ENCODE measurements at places on chromosomes 16 and 17.

DNA sequence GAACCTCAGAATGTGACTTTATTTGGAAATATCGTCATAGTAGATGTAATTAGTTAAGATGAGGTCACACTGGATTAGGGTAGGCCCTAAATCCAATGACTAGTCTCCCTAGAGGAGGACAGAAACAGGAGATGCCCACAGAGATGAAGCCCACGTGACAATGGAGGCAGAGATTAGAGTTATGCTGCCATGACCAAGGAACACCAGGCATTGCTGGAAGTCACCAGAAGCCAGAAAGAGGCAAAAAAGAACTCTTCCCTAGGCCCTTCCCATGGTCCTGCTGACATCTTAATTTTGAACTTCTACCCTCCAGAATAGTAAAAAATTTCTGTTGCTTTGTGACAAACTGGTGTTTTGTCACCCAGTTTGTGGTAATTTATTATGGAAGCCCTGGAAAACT, 49.6 kb downstream of the IKZF3 start:
- DNase-seq: no peak

GRCh38 chr17:35890774-35891155, 10.6 kb upstream of the CCL5 start:
- DNase-seq: no peak

GRCh38 chr17:10871914-10872313, 34.0 kb upstream of the PIRT start:
- peak; percentile 37 for DNase-seq

DNA sequence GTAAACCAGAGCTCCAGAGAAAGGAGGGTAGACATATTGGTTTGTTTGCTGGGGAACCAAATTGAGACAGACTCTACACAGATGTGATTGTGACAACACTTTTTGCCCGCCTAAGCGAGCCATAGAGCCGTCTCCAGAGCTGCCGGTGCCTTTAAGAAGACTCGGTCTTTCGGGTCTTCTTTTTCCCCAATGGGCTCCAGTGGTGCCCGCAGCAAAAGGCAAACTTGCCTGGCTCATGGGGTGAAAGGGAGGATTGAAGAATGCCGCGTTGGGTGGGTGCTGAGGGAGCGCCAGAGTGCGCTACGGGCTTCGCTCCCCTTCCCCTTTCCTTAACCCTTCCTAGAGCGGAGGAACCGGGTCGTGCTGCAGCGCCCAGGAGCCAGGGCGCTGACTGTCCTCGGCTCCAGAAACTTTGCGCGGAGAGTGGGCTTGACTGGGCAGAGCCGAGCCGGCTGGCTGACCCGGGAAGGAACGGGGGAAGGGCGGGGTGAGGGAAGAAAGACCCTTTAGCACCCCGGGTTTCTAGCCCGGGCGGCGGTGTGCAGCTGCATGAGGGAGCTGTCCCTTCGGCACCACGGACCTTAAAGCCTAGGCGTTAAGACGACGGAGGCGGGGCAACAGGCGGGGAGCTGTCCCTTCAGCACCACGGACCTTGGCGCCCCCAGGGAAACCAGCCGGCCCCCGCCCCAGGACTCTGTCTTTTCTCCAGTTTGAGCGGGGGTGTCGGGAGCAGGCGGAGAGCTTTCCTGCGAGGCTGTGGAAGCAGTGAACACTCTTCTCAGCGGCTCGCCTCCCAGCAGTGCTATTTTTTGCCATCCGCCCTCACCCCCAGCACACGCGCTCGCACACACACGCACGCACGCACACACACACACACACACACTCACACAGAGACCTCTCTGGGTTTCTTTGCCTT, at the start of gene CACNG3:
TSS of gene CACNG3 (plus strand) at position 880 of the 916 bp plus-strand sequence. CDS start 420 bp downstream, outside the sequence.
- peak; percentile 60 for DNase-seq

GRCh38 chr17:58785097-58785496, 29.4 kb downstream of the PPM1E start:
- DNase-seq: no peak

GRCh38 chr17:12545877-12546513, 119.7 kb upstream of the MYOCD start:
- peak; percentile 50 for DNase-seq

GRCh38 chr16:84813141-84813934, 6.4 kb upstream of the CRISPLD2 start:
- DNase-seq: no peak

Data from suppressor macrophage treated with lipopolysaccharide for 1 hour (primary cell).